ENCODE measurements at places on chromosomes 5 and 9.

GRCh38 chr9:112771359-112772214 is 21.0 kb downstream of the SNX30 start:
- no peak for ATAC-seq

DNA sequence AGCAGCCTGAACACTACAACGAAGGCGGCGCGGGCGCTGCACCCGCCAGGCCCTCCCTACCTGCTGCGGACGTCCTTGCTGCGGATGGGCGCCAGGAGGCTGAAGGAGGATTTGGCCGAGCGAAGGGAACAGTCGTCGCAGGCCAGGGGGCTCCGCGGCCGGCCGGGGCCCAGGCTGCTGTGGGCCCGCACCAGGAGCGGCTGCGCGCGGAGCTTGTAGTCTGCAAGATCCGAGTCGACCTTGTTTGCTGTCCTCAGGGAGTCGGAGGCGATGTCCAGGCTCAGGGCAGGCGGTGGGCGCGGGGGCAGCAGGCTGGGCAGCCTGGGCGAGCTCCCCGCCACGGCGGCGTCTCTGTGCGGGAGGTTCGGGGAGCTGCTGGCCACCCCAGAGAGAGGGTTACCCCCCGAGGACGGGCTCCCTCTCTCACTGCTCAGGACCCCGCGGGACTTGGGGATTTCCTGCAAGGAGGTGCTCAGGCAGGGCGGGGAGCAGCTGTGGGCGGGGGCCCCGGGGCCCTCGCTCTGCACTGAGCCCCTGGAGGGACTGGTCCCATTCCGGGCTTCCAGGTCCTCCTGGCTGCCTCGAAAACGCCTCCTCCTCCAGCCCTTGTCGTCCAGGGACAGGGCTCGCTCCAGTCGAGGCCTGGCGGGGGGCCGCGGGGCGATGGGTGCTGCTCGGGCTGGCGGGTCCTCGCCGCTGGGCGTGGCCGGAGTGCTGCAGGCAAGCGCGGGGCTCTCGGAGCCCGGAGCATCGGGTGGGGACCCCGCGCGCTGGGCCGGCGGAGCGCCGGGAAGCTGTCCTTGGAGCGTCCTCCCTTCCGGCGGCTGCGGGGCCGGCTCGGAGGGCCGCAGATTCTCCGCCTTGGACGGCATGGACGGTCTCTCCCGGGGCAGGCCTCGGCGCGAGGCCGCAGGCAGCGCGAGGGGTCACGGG is 831 bp downstream of the INPP5E start:
- peak; percentile 77 for ATAC-seq

- no peak for ATAC-seq
These were observed 140.8 kb upstream of the TRPC7 start for GRCh38 chr5:136506131-136506530.

GRCh38 chr5:53934151-53934820 is 373.8 kb downstream of the NDUFS4 start:
- ATAC-seq, result no peak

GRCh38 chr5:169646856-169647255 is 9.8 kb downstream of the DOCK2 start:
- ATAC-seq, result peak; percentile 42

DNA sequence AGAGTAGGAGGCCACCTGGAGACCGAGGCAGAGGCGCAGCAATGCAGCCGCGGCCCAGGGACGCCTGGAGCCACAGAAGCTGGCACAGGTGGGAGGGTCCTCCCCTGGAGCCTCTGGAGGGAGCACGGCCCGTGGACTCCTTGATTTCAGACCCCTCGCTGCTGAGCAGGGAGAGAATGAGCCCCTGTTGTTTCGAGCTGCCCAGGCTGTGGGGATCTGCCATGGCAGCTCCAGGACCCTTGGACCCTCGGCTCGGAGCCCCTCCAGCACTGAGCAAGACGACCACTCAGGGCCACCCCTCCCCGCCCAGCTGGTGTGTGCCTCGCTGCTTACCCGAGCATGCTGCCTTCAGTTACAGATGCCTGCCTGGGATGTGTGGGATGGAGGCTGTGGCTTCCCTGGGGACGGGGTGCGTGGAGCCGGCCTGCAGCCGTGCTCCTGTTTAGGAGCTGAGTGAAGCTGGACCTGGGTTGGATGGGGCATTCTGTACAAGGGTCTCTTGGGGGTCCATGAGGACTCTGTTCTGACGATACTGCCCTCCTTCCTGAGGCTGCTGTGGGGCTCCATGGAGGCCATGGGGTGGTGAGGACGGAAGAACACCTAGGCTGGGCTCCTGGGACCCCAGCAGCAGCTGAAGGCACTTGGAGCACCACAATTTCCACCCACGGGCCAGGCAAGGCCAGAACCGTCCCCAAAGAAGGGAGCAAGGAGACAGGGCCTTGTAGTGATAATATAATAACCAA is 115.1 kb upstream of the LPCAT1 start:
- no peak for ATAC-seq

- ATAC-seq, result peak; percentile 31
These were observed 563 bp downstream of the SNAPC4 start for GRCh38 chr9:136399176-136400037.

DNA sequence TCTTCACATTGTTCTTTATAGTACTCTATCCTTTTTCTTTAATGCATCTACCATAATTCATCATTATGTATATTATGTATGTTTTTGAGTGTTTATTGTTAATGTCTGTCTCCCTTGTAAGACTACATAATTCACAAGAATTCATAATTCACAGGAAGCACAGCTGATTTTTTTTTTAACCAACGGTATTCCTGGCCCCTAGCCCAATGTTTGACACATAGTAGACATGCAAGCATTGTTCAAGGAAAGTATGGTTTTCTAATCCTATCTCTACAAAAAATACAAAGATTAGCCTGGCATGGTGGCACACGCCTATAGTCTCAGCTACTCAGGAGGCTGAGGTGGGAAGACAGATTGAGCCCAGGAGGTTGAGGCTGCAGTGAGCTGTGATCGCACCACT is 160.6 kb downstream of the PPP2R2B start:
- no peak for ATAC-seq

DNA sequence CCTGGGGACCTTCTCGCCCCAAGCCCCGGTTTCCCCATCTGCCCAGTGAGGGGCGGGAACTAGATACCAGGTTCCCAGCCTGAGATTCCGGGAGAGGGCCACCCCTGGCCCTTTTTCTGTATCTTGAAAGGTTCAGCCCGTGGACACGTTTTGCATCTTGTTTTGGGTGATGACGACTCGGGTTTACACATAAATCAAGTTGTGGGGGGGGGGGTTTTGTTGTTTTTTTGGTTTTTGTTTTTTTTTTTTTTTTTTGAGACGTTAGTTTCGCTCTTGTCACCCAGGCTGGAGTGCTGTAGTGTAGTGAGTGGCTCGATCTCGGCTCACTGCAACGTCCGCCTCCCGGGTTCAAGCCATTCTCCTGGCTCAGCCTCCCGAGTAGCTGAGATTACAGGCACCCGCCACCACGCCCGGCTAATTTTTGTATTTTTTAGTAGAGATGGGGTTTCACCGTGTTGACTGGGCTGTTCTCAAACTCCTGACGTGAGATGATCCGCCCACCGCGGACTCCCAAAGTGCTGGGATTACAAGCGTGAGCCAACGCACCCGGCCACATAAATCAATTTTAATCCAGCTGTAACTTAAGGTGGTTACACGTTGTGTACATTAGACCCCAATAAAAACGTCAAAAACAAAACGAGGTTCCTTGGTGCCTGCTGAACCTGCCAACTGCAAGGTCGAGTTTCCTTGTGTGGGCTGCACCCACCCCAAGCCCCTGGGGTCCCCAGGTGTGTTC is 1.1 kb upstream of the BRD3 start:
- ATAC-seq, result no peak

- ATAC-seq, result no peak
These were observed 8.0 kb downstream of the PLIN2 start for GRCh38 chr9:19119246-19119645.

DNA sequence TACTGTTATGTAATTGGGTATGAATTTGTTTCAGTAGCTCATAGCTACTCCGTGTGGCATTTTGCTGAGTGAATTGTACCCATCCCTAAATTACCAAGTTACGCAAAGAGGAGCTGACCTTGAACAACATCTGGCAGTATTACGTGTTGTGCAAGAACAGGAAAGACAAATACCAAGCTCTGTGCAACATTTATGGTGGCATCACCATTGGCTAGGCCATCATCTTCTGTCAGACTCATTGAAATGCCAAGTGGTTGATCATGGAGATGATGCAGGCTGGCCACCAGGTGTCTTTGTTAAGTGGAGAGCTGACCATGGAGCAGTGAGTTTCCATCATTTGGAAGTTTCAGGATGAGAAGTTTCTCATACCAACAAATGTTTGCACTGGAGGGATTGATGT is 15.0 kb downstream of the ZSWIM6 start:
- ATAC-seq, result no peak

DNA sequence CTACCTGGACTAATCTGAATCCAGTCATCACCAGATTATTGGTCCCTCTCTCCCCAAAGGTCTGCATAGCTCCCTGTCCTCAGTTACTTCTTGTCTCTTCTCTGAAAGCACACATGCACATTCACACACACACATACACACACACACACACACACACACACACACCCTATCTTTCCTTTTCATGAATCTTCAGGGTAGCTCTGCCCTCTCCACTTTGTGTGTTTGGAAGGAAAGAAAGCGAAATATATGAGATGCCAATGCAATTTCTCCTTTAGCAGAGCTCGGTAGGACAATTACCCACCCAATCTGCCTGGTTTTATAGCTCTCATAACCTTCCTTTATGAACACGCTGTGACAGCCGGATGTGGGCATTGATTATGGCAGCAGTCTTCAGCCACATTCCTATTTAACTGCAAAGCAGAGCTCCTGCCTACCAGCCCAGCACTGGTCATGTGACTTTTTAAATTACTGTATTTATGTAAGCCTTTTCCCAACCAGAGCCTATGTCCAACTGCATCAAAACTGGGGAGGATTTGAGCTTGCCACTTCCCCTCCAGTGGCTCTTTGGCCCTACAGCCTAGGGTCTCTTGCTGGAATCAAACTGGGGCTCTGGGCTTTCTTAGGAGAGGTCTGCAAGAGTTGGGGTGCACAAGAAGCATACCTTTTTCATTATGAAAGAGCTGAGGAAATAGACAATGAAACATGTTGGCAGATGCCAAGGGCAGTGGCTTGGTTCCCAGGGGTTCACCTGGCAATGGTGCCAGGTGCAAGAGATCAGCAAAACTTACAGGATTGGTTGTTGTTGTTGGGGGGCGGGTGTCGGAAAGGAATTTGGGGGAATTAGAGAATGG is 20.8 kb upstream of the MATR3 start:
- no peak for ATAC-seq

GRCh38 chr5:10250806-10251276 is 761 bp downstream of the CCT5 start:
- peak; percentile 11 for ATAC-seq

DNA sequence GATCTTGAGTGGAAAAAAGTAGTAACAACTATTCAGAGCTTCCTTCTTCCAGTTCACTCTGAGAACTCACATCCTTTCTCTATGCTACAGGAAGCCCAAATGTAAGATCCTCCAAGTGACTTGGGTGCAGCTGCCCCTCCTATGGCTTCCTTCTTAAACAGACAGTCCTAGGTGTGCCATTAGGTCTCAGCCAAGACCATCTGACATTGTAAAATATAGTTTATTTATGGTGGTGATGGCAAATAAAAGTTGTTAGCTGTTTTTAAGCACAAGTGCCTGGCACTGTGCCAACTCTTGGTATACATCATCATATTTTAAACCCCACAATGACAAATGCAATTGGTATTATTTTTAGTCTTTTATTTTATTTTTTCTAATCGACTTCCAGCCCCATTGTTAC is 58.1 kb downstream of the TMEM252 start:
- ATAC-seq, result no peak

DNA sequence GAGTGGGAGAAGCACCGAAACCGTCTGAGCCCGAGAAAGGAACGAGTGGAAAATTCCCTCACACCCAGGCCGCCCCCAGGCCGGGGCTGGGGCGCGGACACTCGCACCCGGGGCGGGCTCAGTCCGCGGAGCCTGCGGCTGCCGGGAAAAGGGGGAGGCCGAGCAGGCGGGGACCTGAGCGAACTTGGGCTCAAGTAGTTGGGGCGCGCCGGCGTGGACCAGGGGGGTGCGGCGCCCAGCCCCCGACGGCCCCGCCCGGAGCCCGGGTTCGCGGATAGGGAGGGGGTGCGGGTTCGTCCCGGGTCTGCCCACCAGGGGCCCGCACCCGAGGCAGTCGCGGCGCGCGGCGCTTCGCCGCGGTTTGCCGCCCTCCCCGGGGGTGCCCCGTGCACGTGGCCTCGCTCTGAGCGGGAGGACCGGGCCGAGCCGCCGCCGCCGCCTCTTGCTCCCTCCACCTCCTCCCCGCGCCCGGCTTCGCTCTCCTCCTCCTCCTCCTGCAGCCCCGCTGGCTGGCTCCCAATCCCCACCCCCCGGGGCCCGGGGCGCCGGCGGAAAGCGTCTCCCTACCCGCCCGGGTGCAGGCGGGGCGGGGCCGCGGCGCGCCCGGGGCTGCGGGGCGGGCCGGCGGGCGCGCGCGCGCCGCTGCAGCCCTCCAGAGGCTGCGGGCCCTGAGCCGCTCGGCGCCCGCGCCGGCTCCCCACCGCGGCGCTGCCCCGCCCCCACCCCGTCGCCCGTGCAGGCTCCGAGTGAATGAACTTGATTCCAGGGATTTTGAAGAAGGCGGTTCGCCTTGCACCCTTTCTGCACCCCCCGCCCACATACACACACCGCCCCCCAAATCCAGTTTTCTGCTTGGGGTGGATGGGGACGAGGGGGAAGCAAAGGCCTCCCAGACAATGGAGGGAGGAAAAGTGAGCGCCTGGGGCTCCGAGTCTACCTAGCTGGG is 1.3 kb upstream of the NFIB start:
- peak; percentile 36 for ATAC-seq

DNA sequence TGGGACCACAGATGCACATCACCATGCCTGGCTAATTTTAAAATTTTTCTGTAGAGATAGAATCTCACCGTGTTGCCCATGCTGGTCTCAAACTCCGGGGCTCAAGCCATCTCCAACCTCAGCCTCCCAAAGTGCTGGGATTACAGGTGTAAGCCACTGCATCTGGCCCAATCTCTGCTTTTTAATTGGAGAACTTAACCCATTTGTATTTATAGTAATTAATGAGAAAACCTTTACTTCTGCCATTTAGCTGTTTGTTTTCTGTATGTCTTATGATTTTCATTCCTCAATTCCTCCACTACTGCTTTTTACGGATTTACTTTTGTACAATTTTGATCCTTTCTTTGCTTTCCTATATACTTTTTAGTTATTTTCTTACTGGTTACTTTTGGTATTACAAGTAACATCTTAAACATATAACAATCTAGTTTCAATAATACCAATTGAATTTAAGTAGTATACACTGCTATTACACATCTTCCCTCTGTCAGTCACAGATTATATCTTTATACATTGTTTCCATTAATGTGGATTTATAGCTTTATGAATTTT is 26.1 kb downstream of the RALGDS start:
- no peak for ATAC-seq

- no peak for ATAC-seq
These were observed 51.9 kb downstream of the MRPL36 start for GRCh38 chr5:1747803-1748085.

Data from activated CD4-positive, CD25-positive, alpha-beta regulatory T cell treated with anti-CD3 and anti-CD28 coated beads, Interleukin-2, amount 50 U/mL, for 24 hours (primary cell).